ENCODE measurements at places on chromosomes 2 and 18.

- no peak for DNase-seq
Measured at GRCh38 chr2:232295971-232296370, 82.6 kb upstream of the ALPP start.

- no peak for DNase-seq
Measured at GRCh38 chr2:10971161-10971887, 59.6 kb downstream of the KCNF1 start.

DNA sequence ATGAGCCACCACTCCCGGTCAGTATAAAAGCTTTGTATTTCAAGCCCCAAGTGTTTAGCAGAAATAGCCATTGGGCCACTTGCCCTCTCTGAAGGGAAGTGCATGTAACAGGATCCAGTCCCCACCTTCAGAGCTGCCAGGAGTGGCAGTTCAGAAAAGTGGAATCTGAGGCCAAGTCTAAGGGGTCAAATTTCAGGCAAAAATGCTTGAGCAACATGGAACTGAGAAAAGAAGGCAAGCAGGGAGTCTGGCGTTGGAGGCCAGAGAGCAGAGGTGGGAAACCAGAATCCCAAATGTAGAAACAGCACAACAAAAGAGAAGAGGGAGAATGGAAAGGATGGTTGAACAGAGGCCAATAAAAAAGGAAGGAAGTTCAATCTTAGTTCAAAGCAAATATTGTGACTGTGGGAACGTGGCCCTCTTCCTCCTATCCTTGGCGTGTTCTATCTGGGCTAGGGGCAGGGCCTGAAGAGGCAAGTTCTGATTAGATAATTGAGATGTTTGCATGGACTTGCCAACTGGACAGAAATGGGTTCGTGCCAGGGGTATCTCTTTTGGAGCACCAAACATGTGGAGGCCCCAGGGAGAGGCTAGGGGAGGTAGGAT, 102.2 kb downstream of the AP1S3 start:
- no peak for DNase-seq

- no peak for DNase-seq
Measured at GRCh38 chr2:55158111-55158814, 73.8 kb downstream of the CLHC1 start.

DNA sequence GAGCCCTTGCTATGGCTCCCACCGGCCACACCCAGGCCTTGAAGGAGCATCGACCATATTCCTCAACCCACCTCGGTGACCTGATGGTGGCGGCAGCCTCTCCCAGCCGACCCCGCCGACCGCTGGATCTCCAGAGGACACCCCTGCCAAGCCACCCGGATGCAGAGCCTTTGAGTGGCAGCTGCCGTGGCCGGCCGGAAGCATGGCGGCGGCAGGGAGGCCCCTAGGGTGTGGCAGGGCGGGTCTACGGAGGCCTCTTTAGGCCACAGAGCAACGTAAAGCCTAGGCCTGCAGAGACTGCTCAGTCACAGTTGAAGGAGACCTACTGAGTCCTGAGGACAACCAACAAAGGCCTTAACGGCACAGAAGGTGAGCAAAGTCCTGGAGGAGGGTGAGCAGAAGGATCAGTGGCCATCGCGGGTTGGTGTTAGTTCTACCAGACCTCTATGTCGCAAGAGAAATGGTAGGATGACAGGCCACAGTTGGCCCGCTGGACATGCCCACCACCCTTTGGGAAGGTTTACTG, 50.4 kb upstream of the TMEM247 start:
- no peak for DNase-seq

DNA sequence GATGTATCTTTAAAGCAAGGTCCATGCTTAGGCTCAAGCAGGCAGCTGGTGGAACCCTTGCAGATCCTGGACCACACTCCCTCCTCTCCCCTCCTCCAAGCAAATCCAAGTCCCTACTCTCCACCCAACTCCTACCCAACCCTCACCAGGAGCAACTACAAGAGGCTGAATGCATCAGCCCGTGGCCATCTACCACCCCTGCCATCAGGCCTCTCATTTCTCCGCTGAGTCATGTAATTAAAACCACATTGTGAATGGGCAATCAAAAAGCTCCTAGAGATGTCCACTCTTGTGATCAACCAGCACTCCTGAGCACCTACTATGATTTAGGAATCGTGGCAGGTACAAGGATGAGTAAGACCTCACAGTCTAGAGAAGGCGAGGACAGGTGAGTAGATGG, 142.2 kb upstream of the CAPN13 start:
- no peak for DNase-seq

GRCh38 chr2:158723181-158723838, 71.8 kb upstream of the DAPL1 start:
- DNase-seq: no peak

GRCh38 chr2:205352593-205352992, 329.7 kb upstream of the NRP2 start:
- no peak for DNase-seq

GRCh38 chr2:11744631-11745394, 1.6 kb upstream of the LPIN1 start:
- DNase-seq: peak; percentile 25

DNA sequence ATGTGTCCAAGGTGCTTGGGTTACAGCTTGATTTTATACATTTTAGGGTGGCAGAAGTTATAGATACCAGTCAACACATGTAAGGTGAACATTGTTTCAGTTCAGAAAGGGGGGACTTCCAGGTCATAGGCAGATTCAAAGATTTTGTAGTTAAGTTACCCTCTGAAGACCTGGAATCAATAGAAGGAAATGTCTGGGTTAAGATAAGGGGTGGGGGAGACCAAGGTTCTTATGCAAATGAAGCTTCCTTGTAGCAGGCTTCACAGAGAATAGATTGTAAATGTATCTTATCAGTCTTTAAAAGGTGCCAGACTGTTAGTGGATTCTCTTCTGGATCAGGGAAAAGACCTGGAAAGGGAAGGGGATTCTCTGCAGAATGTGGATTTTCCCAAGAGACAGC, 42.4 kb downstream of the BMPR2 start:
- DNase-seq: no peak

DNA sequence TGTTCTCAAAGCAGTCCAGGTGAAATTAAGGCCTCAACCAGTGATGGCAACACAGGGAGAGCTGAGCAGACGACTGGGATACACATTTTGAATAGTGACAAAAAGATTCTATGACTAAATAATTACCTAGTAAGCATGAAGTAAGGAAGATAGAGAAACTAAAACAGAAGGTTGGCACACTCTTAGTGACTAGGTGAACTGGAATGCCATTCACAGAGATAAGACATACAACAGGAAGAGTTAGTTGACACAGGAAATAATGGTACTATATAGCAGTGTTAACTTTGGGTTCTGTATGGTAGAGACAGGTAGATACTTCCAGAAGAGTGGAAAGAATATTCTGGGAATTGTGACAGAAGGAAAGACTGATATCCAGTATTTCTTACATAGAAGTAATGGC, 181.8 kb upstream of the NT5C1B start:
- DNase-seq: no peak

GRCh38 chr2:209474960-209475359, 51.1 kb downstream of the MAP2 start:
- DNase-seq: no peak

GRCh38 chr2:65349863-65350262, 82.5 kb downstream of the SPRED2 start:
- peak; percentile 27 for DNase-seq
